Left cardiac atrium (tissue), 4 donors: ENCODE measurements at places on chromosomes 6 and 20. TPM values are rescaled to one million over a fixed set of nuclear protein-coding genes. Genes with fewer than 3 reads are reported as not detected.

Gene ZNF318
- total RNA-seq, result 9.8 TPM

GRCh38 chr6:73236144-73236750 lies 11.0 kb upstream of the KHDC1L start:
- no peak for DNase-seq

DNA sequence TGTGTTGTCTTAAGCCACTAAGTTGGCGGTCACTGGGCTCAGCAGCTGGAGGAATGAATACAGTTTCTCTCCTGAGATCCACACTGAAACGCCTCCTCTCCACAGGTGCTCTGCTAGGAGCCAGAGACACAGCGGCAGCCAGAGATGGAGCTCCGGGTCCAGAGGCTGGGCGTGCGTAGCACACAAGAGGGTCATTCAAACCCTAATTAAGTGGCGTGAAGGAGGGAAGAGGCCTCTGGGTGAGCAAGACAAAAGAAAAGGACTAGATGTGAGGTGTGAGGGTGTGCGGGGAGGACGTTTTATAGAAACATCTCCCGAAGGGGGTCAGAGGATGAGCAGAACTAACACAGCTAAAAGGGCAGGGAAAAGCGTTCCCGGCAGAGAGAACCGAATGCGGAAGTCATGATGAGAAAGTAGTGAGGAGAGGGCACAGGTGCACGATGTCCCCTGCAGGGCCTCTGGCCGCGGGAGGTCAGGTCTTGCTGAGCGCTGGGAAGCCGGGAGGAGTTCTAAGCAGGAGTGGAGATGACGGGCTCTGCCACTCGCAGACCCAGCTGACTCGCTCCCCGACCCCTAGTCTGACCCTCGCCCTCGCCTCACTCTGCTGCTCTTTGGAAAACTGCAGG lies 54.4 kb downstream of the BMP7 start:
- no peak for DNase-seq

GRCh38 chr6:110270165-110270564 lies 88.0 kb downstream of the METTL24 start:
- DNase-seq, result no peak

GRCh38 chr6:163579111-163579879 lies 164.8 kb downstream of the QKI start:
- DNase-seq, result no peak

Gene NOL7
- 41.4 TPM for total RNA-seq

DNA sequence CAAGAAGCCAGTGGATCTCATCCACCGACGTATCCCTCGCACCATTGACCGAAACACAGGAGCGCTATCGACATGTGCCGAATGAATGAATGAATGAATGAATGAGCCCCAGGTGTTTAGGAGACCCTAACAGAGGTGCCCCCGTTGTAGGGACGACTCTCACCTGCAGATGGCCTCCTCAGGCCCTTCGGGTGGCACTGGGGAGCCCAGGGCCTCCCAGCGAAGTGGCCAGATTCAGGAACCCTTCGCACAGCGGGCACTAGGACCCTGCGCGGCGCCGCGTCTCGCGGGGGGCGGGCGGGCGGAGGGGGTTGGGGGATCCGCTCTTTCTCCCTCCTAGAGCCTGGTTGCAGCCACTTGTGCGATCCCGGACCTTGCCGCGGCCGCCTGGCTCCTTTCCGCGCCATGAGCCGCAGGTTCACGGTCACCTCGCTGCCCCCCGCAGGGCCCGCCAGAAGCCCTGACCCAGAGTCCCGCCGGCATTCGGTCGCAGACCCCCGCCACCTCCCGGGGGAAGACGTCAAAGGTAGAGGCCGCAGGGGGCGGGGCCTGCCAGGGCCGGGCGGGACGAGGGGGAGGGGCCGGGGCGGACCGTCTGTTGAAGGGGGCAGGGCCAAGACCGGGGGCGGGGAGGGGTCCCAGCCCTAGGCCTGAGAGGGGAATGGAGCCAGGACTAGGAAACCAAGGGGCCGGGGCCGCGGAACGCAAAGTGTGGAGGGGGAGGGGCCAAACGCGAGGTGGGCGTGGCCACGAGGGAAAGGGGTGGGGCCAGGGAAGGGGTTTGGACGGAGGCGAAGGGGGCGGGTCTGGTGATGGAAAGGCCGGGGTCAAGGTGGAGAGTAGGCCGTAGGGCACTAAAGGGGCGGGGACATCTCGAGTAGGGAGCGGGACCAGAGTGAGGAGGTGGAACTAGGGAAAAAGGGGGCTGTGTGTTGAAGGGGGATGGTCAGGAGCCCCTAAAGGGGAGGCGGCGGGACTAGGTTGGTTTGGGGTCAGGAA lies 7.4 kb upstream of the SLC12A5 start:
- no peak for DNase-seq

DNA sequence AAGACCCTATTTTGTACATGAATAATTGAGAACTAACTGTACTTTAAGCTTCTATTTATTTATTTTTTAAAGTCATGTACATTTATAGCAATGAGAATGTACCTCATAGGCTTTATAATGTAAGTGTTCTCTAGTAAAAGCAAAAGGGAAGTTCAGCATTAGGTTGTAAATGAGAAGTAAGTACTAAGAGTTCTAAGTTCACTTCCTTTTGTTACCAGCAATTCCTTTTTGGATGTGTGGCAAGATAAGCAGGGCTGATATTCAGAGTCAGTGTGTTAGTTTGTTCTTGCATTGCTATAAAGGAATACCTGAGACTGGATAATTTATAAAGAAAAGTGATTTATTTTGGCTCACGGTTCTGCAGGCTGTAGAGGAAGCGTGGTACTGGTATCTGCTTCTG lies 54.0 kb upstream of the CCN2 start:
- no peak for DNase-seq

Gene MOG
- 3.5 TPM for total RNA-seq

GRCh38 chr6:142443532-142443931 lies 141.7 kb downstream of the ADGRG6 start:
- DNase-seq, result no peak

Gene SYCP2L
- total RNA-seq, result 0.59 TPM

Gene ROS1
- not detected for total RNA-seq

GRCh38 chr6:14193524-14193923 lies 76.0 kb downstream of the CD83 start:
- no peak for DNase-seq

GRCh38 chr6:44858998-44859397 lies 469.1 kb upstream of the RUNX2 start:
- no peak for DNase-seq

Gene DLL1
- 19.0 TPM for total RNA-seq

- no peak for DNase-seq
Measured at GRCh38 chr6:143525356-143525755, 13.8 kb upstream of the FUCA2 start.

- no peak for DNase-seq
Measured at GRCh38 chr6:169854813-169855212, 103.4 kb downstream of the ERMARD start.

GRCh38 chr6:94751641-94752329 lies 825.5 kb upstream of the MANEA start:
- no peak for DNase-seq

GRCh38 chr6:86888301-86888700 lies 49.0 kb upstream of the HTR1E start:
- DNase-seq, result no peak

DNA sequence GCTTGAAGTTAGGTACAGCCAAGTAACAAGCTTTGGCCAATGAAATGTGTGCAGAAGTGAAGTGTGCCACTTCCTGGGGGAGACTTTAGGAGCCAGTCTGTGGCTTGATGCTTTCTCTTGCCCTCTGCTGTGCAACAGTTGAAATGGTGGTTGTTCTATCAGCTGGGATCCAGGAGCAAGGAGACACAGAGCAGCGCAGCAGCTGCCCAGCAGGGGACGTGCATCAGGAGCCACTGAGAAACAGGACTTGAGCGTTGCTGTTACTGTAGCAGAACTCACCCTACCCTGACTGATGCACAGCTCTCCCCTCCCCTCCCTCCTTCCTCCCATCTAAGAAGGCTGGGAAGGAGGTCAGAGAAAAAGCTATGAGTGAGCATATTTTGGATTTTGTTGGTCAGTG lies 18.9 kb upstream of the CCN5 start:
- no peak for DNase-seq

- no peak for DNase-seq
Measured at GRCh38 chr20:47583551-47583950, 81.9 kb downstream of the NCOA3 start.

DNA sequence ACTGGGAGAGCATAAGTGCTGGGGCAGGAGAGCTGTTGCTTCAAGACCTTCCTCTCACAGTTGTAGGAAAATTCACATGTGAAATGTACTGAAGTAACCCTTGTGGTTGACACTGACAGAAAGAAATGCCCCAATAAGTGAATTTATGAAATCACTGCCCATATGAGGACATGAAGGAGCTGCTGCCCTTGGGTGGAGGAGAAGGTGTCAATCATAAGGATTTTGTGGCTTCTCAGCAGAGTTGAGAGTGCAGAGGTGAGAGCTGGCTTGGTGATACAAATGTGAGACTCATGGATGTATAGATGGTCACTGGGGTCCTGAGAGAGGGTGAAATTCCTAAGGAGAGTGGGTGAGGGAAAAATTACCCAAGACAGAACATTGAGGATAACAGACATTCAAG lies 33.9 kb upstream of the CMTR1 start:
- no peak for DNase-seq

Gene ARID1B
- total RNA-seq, result 48.0 TPM

Gene FUT9
- not detected for total RNA-seq

DNA sequence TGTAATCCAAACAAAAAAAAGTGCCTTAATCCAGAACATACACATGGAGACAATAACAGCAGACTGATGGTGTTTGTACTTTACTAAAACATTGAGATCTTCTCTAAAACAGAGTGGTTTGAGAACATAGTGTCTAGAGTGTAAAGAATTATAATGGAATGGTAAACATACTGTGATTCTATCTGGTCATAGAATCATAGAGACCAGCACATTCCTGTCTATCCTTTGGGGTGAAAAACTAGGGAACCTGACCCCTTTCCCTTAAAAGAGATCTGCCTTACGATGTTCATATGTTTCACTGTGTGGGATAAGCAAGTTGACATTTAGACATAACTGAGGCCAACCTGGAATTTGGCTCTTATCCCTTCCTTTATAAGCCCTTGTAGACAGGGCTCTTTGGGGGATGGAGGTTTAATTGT lies 55.7 kb downstream of the TRMT11 start:
- DNase-seq, result no peak

DNA sequence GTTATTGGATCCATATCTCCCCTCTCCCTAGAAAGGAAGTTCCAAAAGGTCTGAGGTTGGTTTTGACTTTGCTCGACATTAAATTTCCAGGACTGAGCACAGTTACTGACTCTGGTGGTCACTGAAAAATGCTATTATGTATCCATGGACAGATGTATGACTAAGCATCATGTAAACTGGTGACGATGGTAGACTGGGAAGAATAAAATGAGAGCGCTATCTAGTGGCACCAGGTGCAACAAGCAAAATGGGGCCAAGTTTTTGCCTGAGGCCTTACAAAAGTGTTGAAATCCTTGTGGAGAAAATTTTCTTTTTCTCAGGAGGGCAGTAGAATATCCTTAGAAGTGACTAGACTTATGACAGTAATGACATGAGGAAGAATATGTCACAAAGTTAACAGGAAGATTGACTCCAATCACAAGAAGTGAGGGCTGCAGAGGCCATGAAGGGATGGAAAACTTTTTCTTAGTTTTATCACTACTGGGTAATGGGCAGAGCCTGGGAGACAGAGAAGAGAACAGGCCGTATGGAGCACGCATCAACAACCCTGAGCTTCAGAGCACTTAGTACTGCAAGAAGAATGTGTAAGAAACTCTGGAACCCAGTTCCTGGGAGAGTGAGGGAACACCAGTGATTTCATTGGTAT lies 88.9 kb upstream of the ELOVL5 start:
- DNase-seq, result no peak

Gene LRP11
- 15.5 TPM for total RNA-seq

Gene LHFPL5
- not detected for total RNA-seq

Gene TFAP2D
- total RNA-seq, result not detected

- no peak for DNase-seq
Measured at GRCh38 chr6:43821101-43821886, 51.3 kb downstream of the VEGFA start.

GRCh38 chr6:49430187-49430586 lies 32.9 kb downstream of the MMUT start:
- DNase-seq, result no peak

- DNase-seq, result no peak
Measured at GRCh38 chr20:38764567-38765318, 16.5 kb downstream of the ACTR5 start.

Gene PRR18
- total RNA-seq, result 0.65 TPM

GRCh38 chr6:40923326-40923725 lies 115.7 kb downstream of the UNC5CL start:
- no peak for DNase-seq

DNA sequence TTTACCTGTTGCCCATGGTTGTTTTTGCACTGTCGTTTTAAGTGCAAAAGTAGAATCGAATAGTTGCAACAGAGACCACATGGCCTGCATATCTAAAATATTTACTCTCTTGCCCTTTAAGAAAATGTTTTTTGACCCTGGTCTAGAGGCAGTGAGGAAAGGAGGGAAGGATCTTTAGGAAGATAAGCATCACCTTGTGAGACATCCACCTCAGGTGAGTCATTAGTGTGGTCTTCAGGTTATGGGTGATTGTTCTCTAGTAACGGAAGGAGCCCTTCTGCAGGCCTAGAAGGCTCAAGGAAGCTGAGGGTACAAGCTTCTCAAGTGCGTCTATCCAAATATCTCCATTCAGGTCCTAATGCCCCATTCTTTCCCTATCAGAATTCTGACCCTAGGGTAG lies 6.6 kb upstream of the RAB44 start:
- DNase-seq, result no peak

DNA sequence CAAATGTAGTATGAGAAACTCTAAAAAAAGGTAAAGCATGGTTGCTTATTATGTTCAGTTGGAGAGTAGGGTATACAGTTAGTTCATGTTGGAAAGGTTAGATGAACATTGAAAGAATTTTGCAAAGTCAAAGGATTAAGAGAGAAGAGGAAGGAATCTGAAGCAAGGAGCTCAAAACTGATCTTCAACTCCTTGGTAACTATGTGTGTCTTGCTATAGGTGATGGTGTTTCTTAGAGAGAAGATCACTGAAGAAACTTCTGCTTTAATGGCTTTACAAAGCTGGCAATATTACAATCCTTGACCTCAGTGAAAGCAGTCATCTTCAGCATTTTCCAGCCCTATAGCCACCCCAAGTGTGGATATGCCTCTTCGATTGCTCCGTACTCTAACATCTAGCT lies 4.7 kb downstream of the HLA-DRA start:
- no peak for DNase-seq
